ENCODE measurements at places on chromosomes 3 and 15.

DNA sequence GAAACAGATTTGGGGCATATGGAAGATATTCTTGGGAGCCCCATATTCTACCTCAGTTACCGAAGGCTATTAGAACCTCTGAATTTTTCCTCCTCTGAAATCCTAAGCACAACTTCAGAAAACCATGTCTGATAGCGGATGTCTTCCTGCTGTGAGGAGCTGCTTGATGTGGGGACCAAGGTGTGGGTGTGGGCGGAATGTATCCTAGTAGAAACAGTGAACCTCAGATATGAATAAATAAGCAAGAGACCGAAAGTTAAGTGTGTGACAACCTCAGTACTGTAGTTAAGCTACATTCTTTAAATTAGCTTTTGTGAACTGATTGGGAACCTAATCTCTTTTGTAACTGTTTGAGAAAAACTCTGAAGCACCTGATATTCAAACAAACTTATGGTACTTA, 46.9 kb downstream of the SENP2 start:
- DNase-seq, result no peak

DNA sequence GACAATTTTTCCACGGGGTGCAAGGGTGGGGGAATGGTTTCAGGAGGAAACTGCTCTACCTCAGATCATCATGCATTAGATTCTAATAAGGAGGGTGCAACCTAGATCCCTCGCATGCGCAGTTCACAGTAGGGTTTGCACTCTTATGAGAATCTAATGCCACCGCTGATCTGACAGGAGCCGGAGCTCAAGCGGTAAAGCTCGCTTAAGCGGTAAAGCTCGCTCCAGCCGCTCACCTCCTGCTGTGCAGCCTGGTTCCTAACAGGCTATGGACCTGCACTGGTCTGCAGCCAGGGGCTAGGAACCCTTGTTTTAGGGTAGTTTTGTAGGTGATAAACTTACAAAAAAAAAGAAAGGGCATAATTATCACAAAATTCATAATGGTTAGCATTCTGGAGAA, 53.9 kb upstream of the RYR3 start:
- no peak for DNase-seq

- no peak for DNase-seq
These were observed 243.3 kb downstream of the FAM43A start for GRCh38 chr3:194928831-194929577.

DNA sequence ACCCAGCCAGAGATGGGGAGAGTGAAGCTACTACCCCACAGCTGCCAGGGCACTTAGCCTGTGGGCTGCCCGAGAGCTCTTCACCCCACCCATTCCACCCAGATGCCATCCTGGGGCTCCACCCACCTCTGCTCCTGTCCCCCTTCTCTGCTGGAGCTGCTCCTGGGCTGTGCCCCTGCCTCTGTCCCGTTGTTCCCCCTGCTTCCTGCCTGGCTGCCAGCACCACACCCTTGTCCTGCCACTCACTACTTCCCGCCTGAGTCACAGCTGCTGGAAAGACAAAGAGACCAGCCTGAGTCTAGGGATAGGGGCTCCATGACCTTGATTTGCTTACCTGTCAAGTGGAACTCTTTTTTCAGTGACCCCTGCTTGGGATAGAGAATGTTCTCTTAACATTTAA, 12.4 kb downstream of the GNAI2 start:
- DNase-seq, result no peak

DNA sequence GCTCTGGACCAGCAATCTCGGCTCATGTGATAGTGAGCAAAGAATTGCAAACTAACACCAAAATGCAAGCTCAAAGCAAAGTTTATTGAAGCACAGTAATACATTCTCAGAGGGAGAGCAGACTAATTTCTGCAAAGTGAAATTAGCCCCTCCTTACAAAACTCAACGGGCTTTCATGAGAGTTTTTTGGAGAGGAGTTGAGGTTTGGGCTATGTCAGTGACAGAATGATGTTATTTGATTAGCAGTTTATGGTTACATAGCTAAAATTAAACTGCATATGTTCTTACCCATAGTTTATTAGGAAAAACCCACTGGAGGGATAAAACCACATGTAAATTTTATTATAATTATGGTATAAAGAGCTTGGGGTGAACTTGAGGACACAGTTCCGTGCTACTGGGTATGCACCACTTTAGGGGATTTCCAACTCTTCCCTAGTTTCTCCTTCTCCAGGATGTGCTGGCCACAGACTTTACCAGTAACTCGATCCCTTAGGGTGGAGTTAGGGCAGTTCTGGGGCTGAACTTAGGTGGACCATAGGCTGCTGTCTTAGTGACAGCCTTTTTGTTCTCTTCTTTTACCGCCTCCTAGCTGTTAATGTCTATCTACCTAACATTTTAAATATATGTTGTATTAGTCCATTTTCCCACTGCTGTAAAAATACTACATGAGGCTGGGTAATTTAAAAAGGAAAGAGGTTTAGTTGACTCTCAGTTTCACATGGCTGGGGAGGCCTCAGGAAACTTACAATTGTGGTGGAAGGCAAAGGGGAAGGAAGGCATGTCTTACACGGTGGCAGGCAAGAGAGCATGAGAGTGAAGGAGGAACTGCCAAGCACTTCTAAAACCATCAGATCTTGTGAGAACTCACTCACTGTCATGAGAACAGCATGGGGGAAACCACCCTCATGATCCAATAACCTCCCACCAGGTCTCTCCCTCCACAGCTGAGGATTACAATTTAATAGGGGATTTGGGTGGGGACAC, 8.9 kb upstream of the AADACL2 start:
- no peak for DNase-seq

DNA sequence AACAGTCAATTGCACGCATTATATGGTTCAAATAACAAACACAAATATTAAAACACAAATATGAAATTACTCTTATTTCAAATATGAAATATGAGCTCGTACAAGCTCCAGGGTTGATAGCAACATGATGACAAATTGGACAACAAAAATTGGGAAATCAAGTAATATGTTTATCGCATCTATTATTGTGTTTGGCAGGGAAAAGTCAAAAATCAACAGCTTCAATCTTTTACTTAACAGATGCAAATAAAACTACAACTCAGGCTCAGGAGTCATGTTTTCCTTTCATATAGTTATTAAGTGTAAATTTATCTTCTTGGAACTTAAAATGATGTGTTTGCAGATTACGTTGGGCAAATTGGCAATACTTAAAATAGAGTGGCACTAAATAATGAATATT, 41.4 kb downstream of the ZPLD1 start:
- no peak for DNase-seq

DNA sequence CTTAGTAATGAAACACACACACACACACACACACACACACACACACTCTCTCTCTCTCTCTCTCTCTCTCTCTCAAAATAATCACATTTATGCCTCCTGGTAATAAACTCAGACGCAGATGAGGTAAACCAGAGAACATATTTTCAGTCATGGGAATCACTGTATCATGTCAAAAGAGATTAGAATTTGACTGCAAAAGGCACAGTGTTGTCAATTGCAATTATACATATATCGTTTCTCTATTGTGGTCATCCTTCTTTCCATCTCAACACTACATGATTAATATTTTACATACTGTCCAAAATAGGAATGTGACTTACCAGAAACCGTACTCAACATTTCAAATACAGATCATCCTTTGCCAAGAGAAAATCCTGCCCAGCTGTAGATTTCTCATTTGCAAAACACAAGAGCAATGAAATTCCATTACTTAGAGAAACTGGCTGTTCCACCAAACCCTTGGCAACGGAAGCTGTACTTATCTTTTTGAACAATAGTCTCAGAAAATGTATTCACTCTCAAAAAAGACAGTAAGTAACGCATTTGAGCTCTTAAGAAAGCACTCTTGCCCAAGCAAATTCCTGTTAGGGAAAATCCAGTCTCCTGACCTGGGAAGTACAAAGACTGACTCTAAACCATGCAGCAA, 24.3 kb downstream of the PDZRN3 start:
- DNase-seq, result no peak

- no peak for DNase-seq
These were observed 52.0 kb downstream of the FBXO22 start for GRCh38 chr15:75955720-75956119.

- no peak for DNase-seq
These were observed 143.2 kb downstream of the FAM43A start for GRCh38 chr3:194828926-194829325.

DNA sequence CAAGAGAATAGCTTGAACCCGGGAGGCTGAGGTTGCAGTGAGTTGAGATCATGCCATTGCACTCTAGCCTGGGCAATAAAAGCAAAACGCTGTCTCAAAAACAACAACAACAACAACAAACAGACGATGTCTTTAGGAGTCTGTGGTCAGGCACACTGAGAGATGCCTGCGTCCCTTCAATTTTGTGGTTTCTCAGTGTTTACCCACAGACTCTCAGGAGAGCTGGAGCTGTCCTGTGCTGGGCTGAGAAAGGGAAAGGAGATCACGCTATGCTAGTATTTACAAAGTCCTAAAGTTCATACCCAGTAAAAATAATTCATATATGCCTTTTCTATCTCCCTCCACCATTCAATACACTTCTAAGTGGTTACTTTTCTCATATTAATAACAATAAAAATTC, 6.3 kb downstream of the LAMP3 start:
- DNase-seq, result no peak

- no peak for DNase-seq
These were observed 39.3 kb downstream of the NFKBIZ start for GRCh38 chr3:101888653-101889052.

- no peak for DNase-seq
These were observed 42.7 kb upstream of the PRICKLE2 start for GRCh38 chr3:64267721-64268604.

- DNase-seq, result no peak
These were observed 239.3 kb downstream of the CPNE4 start for GRCh38 chr3:131795390-131796090.

- no peak for DNase-seq
These were observed 9.8 kb upstream of the TXNRD3 start for GRCh38 chr3:126664591-126665214.

DNA sequence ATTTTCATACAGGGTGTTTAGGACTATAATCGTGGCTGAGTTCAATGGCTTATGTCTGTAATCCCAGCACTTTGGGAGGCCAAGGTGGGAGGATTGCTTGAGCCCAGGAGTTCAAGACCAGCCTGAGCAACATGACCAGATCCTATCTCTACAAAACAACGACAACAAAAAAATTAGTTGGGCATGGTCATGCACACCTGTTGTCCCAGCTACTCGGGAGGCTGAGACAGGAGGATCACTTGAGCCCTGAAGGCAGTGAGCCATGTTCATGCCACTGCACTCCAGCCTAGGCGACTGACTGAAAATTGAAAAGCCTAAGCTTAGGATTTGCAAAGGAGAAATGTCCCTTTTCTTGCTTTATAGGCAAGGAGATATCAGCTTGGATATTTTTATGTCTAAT, 1.5 kb downstream of the BRK1 start:
- no peak for DNase-seq

GRCh38 chr15:57516327-57517029, 75.2 kb upstream of the MYZAP start:
- no peak for DNase-seq

- peak; percentile 31 for DNase-seq
These were observed 16.0 kb upstream of the EID1 start for GRCh38 chr15:48861813-48862431.

DNA sequence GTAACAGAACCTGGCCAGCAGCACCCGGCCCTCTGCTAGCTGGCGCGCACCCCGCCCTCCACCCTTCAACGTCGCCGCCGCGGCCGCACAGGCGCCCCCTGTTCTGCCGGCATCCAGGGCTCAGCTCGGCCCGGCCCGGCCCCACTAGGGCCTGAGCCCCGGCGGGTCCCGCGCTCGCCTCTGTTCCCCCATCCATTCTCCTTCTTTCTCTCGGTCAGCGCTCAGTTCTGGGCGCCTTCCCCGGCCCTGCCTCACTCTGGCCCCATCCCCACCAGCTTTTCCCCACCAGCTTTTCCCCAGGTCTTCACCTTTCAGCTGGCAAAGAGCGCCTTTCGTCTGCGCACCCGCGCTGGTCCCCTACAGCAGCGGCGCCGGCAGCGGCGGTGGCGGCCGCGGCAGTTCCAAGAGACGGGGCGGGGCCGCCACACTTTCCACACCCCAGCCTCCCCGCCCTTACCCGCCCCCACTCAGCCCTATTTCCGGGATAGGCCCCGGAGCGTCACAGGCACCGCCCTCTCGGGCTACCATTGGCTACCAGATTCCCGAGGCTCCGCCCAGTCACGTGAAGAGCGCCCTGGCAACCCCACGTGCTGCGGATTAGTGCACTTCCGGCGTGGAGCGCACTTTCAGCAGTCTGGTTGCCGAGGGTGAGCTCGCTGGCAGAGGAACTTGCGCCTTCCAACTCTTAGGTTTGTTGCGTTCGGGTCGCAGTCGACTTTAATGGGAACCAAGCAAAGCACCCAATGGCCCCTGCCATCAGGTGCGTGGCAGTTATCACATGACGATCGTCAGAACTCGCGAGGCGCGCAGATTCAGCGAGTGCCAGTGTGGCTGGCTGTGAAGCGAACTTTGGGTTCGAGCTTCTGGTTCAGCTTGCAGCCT, at the start of gene EIF5A2:
TSS of gene EIF5A2 (minus strand) at position 403 of the 882 bp plus-strand sequence. CDS start 831 bp downstream, outside the sequence.
- peak; percentile 97 for DNase-seq

GRCh38 chr15:25171111-25171811, 216.5 kb downstream of the SNRPN start:
- DNase-seq, result no peak

DNA sequence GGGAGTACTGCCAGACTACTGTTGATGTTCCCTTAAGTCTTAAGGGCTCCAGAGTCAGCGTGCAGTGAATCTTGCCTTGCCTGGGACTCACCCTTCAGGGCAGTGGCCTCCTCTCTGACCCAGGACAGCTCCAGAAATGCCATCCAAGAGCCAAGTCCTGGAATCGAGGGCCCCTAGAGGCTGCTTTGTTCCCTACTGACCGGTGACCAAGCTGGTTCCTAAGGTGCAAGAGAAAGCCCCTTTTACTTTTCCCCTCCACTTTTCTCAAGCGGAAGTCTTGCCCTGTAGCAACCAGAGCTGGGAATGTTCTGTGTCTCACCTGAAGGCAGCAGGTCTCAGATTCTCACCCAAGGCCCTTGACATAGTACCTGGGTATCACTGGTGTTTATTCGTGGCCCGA, 238.0 kb downstream of the DOCK3 start:
- no peak for DNase-seq

- DNase-seq, result no peak
These were observed 386.9 kb downstream of the PDCD6IP start for GRCh38 chr3:34185301-34185700.

DNA sequence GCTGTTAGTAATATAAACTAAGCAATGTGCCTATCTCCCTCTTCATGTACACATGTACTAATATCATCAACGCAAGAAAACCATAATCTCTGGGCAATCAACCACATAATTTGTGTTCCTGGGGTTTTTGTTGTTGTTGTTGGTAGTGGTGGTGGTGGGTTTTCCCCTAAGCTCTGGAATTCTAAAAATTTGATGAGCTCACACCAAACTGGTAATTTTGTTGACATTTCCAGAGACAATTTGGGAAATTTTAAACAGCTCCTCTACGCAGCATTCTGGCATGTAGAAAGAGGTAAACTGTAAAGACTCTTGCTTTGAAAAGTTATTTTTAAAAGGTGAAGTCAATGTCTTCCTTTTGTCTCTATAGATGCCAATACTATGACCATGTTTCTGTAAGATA, 126.7 kb downstream of the IGSF11 start:
- DNase-seq, result no peak

GRCh38 chr15:88127432-88127790, 129.1 kb downstream of the NTRK3 start:
- no peak for DNase-seq

Data from stimulated activated CD4-positive, alpha-beta T cell treated with anti-CD3 and anti-CD28 coated beads, Interleukin-2, amount 100 ng/mL, for 4 hours (primary cell).